GM19239 (cell line): ENCODE measurements at places on chromosomes 5 and 9.

GRCh38 chr5:83856881-83857280 lies 136.2 kb upstream of the HAPLN1 start:
- DNase-seq, result no peak

DNA sequence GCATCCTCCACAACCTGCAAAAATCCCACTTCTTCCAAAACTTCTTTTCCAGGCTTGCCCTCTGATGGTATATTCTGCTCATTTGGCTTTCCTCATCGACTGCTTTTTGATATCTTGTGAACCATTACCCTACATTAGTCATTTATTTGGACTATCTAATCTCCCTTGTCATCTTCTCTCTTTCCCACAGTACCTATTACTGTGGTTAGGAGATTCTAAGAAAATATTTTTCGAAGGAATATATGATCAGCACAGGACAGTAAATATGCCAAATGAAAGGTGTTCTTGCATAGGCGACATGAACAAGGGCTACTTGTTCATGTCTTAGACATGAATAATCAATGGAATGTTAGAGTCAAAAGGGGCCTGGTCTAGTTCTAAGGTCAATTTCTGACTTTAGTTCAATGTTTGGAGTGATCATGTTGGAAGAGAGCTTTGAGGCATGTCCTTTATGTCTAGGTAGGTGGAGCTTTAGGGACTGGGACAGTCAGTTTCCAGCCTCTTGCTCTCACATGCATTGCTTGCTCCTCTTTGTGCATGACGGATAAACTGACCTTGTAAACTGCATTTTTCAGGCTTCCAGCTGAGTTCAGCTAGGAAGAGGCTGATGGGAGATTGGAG lies 243.4 kb upstream of the RPS23 start:
- DNase-seq, result no peak

GRCh38 chr5:169190849-169191248 lies 110.1 kb downstream of the SLIT3 start:
- DNase-seq, result no peak

DNA sequence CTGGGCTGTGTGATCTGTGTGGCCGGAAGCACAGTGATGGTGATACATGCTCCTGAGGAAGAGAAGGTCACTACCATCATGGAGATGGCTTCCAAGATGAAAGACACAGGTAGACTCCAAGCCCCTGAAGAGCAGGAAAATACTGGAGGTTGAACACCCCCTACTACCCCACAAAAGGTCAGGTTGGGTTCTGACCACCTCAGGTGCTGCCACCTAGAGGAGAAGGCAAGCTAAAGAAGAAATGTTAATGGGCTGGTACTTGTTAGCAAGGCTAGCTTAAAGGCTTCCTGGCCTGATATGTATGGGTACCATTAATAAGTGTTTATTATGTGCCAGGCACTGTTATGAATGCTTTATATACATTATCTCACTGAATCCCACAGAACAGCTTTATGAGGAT lies 11.7 kb downstream of the NIPAL4 start:
- DNase-seq, result no peak

- DNase-seq, result no peak
These were observed 88.6 kb downstream of the KCNN2 start for GRCh38 chr5:114450437-114450836.

GRCh38 chr5:142959683-142960657 lies 189.8 kb downstream of the ARHGAP26 start:
- DNase-seq, result no peak

DNA sequence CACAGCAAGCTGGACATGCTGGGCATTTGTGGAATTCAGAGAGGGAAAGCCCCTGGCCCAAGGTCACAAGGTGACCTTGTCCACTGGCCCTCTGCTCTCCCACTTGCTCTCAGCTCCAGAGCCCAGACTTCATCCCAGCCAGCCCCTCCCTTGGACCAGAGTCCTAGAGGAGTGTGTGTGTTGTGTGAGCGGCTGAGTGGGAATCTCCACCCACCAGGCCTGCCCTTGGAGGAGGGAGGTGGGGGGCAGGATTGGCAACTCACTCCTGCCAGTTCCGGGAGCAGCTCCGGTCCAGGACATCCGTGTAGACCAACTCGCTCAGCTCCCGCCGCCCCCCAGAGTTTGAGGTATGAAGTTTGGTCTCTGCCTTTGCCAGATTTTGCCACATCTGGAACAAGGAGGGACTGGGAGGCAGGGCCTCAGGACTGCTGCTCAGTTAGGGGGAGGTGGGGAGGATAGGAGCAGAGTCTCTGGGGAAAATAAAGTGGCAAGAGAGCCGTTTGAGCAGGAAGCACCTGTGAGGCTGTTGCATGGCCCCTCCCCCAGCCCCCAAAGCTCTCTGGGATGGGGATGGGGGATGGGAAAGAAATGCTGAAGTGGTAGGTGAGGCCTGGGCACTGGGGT lies 1.4 kb downstream of the MZB1 start:
- no peak for DNase-seq

GRCh38 chr5:148873690-148874485 lies 47.5 kb downstream of the ADRB2 start:
- no peak for DNase-seq

DNA sequence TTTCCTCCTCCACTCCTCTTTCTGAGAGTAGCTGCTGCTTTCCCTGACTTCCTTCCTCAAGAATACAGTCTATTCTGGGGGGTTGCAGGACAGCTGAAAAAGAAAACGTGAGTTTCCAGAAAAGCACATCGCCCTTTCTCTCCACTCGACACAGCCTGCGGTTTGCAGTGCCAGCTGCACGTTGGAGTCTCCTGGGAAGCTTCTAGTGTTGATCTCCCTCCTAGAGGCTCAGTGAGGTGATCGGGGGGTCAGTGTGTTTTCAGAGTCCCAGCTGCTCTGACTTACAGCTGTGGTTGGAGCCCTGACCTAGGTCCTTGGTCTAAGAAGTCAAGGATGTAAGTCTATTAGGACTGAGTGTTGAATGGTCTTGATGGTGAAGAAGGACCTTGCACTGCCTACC lies 25.0 kb upstream of the SUSD3 start:
- DNase-seq, result no peak

DNA sequence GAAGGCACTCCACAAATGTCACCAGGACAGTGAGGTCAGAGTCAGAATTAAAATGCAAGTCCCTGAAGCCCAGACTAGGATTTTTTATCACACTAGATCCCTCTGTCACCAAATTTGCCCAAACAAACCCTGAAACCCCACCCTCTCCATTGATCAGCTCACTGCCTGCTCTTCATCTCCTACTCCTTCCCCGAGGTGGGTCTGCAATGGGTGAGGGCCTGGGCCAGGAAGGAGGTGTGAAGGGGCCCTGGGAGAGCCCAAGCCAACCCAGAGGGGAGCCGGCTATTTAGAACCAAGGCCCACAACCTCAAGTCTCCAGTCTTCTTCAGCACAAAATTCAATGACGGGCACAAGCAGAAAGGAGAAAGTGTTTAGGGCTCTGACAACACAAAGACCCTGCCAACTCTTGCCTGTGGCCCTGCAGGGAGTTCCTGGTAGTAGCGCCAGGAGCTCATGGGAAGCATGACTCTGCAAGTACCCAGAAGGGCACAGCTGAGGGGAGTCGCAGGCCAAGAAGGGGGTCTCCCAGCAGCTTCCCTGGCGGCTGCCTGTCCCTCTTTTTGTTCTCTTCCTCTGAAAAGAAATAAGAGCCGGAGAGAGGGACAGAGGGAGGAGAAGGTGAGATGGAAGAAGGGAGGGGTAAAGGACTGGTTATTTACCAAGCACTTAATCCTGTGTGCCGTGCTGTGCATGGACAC lies 5.5 kb downstream of the FOXI1 start:
- DNase-seq, result no peak

DNA sequence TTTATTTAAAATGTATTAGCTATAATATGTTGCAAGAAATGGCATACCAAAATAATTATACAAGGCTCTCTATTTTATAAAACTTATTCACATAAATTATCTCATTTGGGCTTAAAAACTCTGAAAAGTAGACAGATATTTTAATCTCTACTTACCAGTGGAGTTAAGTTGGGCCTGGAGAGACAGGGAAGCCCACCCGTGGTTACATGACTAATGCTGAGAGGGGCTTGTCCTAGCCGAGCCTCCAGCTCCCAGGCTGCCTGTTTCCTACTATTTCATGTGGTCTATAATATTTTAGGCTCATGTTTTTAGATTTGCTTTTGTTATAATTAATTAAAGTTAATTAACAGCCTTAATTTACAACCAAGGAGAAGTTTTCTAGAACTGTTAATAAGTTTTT lies 20.9 kb upstream of the ASPN start:
- no peak for DNase-seq

- DNase-seq, result no peak
These were observed 911.2 kb downstream of the EFNA5 start for GRCh38 chr5:106759581-106759980.

DNA sequence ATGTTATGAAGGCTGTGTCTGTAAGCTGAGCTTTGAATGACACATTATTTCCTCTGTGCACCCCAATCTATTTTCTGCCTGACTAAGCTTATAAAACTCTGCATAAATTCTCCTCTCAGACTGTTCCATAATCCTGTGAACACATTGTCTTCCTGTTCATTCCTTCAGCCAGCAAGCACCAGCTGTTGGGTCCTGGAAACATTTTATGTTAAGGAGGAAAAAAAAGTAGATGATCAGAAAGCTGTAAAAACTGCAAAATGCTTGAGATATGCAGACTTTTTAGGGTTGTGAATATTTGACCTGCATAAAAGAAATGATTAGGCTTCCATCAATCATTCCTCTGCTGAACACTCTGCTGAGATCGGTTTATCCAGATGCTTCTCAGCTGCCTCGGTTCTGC lies 1246.0 kb upstream of the DMAC1 start:
- no peak for DNase-seq

GRCh38 chr9:117415358-117415914 lies 579 bp upstream of the ASTN2 start:
- DNase-seq, result no peak

DNA sequence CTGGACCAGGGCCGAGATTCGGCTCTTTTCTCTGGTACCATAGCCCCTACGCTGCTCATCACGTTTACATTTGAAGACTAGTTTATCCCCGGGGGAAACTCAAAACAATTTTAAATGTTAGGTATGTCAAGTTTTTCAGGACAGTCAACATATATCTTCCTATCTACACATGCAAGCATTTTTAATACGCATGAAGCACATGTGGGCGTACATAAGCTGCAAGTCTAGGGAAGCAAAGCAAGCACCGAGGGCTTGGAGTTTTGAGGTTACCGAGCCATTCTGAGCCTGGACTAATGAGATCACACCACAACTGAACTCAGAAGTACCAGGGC lies 154.4 kb downstream of the AUH start:
- DNase-seq, result no peak

GRCh38 chr9:134773842-134774241 lies 106.8 kb upstream of the FCN2 start:
- DNase-seq, result no peak

GRCh38 chr5:39555788-39556187 lies 131.0 kb upstream of the DAB2 start:
- DNase-seq, result no peak

DNA sequence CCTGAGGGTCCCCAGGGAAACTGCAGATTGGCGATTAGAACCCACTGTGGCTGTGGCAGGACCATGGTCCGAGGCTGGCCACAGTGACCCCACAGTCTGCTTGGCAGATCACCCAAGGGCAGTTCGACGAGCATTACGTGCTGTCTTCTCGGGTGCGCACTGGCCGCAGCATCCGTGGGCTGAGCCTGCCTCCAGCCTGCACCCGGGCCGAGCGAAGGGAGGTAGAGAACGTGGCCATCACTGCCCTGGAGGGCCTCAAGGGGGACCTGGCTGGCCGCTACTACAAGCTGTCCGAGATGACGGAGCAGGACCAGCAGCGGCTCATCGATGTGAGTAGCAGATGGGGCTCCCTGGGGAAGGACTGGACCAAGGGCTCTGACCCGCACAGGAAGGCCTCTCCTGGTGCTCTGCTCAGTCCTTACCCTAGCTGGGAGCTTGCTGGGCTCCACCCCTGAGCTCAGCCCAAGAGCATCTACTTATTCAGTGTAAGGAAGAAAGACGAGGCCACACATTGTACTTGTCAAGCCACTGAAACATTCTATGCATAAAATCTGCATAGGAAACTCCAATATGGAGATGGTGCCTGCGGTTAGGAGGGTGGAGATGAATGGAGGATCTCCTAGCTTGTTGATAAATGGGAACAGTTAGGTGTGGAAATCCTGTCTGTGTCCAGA lies 21.9 kb downstream of the CKMT2 start:
- DNase-seq, result no peak

DNA sequence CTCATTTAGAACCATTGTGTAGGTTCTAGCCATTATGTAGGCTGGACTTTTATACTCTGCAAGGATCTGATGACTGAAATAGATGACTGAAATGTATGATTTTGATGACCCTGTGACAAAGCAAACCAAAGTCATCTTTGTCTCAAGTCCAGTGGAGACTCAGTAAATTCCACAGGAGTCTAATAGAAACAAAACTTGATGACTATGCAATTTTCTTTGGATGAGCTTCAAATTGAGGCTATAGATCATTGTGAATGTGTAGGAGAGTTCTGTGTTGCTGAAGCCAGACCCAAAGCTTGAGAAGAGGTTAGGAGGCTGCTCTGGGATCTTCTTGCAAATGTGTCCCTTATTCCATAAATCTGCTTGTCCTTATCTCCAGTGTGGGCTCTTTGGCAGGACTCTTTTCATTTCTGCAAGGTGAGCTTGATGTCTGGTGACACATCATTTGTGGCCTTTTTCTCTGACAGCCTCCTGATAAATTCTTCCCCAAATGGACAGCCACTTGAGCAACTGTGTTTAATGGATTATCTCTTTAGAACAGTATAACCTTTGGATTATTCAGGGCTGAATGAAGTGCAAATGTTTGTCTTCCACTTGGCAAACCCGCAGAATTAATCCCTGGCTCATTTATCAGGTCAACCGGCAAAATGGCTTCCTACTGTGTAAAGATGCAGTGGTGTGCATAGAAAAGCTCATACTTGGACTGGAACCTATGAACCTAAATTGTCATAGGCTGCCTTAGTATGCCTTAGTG lies 235.1 kb upstream of the ANKH start:
- no peak for DNase-seq

- DNase-seq, result no peak
These were observed 33.5 kb downstream of the NAIF1 start for GRCh38 chr9:128033609-128034008.

DNA sequence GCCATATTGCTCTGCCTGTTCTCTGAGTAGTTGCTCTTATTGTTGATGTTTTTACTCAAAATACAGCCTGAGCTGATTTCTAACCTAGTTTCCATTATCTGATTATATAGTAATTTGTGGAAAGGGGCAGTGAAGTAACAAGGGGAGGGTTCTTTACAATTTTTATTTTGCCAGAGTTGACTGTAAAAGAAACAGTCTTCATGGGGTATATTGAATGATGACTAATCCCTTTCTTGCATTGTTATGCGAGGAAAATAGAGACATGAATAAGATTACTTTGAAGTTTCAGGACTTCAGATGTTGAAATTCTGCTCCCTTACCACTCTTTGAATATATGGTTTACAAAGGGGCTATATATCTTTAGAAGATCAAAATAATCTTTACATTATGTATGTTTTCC lies 9.1 kb upstream of the LRRC70 start:
- no peak for DNase-seq

GRCh38 chr5:132629230-132629944 lies 28.6 kb upstream of the IL13 start:
- no peak for DNase-seq
